CD4-positive, alpha-beta T cell treated with Interferon alpha-2 for 1 hour (primary cell): ENCODE measurements at places on chromosomes 5 and 9.

- DNase-seq = no peak
These were observed 612.1 kb downstream of the PTPRD start for GRCh38 chr9:10000669-10001068.

- no peak for DNase-seq
These were observed 53.0 kb downstream of the SLC1A3 start for GRCh38 chr5:36659411-36659810.

DNA sequence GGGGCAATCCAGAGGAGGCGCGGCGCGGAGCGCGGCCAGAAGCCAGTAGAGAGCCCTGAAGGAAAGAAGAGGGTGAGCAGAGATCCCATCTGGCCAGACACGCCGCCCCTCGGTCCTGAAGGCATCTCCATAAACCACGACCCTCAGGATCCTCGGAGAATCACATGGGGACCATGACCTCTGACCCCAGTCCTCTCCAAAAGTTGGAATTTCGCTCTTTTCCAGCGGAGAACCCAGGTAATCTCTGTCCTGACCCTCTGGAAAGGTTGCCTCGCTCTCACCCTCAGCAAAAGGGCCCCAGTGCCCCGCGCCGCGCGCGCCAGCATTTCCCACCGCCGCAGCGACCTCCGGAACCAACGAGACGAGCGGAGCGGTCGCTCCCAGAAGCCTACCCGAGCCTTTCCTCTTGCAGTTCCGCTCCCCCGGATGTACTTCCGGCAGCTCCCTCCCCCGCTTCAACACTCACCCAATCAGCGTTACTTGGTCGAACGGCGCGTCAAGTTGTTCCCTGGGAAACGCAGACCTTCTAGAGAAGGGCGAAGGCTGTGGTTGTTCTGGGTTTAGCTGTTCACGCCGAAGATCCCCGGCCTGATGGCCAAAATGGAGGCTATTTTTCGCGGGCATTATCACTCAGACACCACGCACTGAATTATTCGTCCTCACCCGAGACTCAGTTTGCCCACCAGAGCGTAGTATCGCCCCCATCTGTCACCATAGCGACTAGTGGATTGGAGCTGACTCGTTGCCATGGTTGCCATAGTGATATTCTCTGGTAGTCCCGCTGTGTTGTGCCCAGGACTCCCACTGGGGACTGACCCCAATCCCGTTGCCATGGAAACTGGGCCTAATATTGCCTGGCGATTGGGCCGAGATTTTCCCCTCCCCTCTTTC is at the start of gene STOML2:
Gene STOML2, minus strand, starts transcription at position 363 of the 891 bp plus-strand sequence. Its CDS starts 37 bp downstream, at position 326.
- DNase-seq = peak; percentile 94

DNA sequence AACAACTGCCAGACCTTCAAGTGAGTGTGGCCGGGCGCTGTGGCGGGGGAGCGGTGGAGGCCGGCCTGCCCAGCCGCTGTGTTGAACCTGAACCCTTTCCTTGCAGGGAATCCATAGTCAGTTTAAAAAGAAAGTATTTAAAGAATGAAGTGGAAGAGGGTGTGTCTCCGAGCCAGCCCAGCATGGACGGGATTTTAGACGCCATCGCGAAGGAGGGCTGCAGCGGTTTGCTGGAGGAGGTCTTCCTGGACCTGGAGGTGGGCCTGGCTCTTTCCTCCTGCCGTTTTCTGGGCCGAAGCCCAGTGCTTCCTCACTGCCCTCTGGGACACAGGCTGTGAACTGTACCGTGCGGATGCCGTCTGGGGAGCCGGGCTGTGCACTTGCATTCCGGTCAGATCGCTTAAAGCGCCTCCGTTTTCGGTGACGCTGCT is 19.1 kb downstream of the EXOC3 start:
- no peak for DNase-seq

DNA sequence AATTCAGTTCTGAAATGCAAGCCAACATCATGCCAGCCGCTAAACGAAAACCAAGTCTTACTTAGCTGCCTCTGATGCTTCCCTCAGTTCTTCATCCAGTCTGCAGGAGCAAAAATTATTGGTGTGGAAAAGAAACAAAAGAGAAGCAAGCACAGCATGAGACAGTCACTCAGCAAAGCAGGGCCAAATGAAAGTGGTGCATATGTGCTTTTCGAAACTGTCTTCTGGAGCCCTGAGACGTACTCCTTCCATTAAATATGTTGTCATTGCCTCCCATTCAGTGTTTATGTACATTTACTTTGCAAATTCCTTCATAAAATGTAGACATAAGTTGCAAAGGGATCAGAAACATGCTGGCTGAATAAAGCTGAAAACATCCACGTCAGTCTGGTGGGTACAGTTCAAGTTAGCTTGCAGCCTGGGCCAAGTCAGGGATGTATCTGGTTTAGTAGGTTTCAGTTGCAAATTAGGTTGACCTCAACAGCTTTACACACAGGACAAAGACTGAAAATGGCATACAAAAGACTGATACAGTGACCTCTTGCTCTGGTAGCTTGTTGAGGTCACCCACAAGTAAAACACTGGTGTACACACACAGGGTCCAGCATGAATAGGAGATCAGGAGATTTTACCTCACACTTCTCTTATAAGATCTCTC is 139.7 kb upstream of the PCA3 start:
- no peak for DNase-seq

GRCh38 chr9:113219186-113219936 is 1.7 kb downstream of the FKBP15 start:
- DNase-seq = no peak

DNA sequence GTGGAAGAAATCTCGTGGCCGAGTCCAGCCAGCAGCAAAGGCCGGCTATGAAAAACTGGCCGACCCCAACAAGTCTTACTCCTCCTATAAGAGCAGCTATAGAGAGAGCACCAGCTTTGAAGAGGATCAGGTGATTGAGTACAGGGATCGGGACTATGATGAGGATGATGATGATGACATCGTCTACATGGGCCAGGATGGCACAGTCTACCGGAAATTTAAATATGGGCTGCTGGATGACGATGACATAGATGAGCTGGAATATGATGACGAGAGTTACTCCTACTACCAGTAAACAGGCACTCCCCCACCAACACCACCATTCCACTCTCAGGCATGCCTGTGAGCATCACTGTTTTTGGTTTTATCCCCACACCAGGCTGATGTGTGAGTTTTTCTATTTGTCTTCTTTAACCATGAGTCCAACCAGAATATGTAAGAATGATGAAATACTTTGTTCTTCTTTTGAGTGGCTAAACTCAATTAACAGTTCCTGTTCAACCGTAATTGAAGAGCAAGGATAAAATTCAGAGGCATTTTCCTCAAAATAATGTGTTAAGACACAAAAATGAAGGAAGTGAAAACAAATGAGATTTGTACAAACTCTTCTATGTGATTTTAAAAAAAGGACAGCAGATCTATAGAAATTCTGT is 35.5 kb downstream of the RFK start:
- DNase-seq = no peak

GRCh38 chr5:5881294-5881693 is 458.8 kb downstream of the ICE1 start:
- DNase-seq = no peak

DNA sequence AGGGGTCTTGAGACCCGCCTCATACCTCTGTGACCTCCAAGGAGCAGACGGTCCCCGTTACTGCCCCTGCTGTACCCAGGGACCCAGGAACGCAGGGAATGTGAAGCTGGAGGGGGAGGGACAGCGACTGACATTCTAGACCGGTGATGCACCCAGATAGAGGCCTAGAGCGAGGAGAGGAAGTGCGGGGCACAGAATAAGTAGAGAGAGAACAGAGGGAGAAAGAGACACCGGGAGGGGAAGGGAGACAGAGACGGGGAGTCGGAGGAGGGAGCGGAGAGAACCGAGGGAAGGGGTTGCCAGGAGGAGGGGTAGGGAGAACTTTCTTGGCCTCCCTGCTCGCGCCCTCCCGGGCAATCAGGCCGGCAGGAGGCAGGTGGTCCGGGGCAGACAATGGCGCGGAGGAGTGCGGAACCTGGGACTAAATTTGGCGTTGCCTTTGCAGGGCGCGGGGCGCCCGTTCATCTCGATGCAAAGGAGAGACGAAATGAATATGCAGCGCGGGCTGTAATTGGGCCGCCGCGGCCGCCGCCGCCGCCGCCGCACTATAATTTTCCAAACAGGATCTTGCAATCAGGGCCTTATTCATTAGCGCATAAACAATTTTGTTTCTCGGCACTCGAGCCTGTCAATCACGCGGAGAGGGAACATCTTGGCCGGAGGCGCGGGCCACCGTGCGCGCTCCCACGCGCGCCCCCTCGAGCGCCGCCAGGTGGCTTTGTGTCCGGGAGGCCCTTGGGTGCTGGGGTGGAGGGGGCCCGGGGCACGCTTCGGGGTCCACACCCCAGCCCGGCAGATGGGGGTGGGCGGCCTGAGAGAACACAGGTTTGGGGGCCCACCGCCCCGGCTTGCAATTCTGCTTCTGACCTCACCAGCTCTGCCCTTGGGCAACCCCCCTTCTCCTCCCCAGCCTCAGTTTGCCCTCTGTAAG is 33.0 kb downstream of the NDUFA8 start:
- DNase-seq = no peak
